Activated CD4-positive, alpha-beta T cell treated with anti-CD3 and anti-CD28 coated beads, Interleukin-2, amount 10 ng/mL, durations not matched to agents 7 days and 5 days (primary cell): ENCODE measurements at places on chromosomes 13 and 19.

GRCh38 chr13:99312493-99312883 is 5.3 kb upstream of the GPR183 start:
- no peak for DNase-seq

GRCh38 chr19:55673465-55673864 is 1.6 kb upstream of the EPN1 start:
- DNase-seq = no peak

GRCh38 chr19:29971648-29972047 is 29.6 kb downstream of the URI1 start:
- no peak for DNase-seq

DNA sequence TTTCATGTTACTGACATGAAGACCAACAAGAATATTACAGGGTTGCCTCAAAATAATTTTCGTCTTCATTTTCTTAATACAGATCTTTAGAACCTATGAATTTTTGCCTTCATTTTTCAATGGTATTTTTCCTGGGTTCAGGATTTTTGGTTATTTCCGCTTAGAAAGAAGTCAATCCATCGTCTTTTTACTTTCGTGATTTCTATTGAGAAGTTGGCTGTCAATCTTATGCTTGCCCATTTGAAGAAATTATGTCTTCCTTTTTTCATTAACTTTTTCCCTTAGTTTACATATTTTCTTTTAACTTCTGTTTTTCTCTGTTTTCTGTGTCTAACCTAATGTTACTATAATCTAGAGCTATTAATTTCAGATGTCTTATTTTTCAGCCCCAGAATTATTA is 868.9 kb upstream of the SLC10A2 start:
- no peak for DNase-seq

DNA sequence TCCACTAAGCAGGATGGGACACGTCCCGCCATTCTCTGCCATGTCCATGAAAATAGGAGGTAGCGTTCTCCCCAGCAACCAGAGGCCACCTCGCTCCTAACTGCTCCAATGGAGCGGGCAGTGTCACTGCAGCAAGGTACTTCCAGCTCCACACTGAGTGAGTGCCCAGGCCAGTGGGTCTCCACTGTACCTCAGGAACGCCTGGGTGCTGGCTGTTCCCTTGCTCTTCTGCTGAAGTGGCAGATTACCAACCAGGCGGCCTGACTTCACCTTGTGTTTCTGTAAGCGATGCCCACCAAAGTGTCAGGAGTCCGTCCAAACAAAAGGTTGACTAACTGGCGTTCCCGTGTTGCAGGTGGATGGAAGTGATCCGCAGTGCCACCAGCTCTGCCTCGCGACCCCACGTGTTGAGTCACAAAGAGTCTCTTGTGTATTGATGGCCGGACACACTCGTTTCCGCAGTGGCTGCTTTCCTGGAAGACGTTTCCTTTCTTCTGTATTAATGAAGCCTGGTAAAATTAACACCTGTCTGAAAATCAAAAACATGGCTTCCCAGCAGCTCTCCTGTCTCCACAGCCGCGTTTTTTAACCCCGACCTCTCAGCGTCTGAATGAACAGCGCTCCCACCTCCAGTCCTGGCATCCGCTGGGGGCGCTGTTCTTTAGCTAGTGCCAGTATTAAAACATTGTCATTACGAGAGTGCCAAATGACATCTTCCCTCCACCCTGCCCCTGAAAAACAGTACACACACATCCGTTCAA is 128.8 kb downstream of the STK24 start:
- no peak for DNase-seq

GRCh38 chr19:38190061-38190460 is 34.0 kb downstream of the DPF1 start:
- no peak for DNase-seq

DNA sequence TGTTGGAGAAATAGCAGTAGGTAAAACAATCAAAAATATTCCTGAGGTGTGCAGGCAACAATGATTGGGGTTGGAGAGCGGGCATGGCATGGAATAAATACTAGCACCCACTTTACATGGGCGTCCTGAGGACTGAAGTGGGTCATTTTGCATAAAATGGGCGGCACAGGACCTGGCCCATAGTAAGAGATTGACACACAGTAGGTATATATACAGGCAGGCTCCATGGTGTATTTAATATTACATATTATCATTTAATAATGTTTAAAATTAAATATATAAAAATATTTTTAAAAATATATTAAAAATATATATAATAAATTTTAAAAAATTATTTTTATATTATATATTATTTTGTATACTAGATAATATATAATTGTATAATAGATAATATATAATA is 48.3 kb downstream of the CRYL1 start:
- no peak for DNase-seq

- DNase-seq = no peak
These were observed 722 bp downstream of the DCAF15 start for GRCh38 chr19:13952931-13953531.

- peak; percentile 27 for DNase-seq
These were observed 19.8 kb upstream of the CEACAM4 start for GRCh38 chr19:41646589-41647204.

DNA sequence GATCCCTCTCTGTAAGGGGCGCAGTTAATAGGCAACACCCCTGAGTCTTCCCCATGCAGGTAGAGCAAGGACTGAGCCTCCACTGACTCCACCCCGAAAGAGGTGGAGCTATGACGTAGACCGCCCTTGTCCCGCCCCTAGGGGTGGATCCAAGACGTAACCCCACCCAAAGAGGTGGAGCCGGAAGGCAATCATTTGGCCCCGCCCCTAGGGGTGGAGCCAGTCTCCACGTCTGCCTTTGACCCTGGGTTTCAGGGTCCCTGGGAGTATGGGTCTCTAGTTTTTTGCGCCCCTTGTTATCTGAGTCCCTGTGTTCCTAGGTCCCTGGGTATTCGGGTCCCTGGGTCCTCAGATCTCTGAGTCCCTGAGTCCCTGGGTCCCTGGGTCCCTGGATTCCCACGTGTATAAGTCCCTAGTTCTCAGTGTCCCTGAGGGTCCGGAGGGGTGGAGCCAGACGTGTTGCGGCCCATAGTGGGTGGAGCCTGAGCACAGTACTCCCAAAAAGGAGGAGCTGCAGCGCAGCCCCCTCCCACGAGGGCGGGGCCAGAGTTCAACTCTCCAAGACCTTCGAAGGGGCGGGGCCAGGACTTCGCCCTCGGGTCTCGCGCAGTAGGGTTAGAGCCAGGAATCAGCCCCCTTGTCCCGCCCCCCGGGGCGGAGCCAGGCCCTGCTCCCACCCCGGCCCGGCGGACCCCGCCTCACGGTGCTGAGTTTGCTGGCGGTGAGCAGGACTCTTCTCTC is 5.3 kb downstream of the DENND1C start:
- peak; percentile 65 for DNase-seq

DNA sequence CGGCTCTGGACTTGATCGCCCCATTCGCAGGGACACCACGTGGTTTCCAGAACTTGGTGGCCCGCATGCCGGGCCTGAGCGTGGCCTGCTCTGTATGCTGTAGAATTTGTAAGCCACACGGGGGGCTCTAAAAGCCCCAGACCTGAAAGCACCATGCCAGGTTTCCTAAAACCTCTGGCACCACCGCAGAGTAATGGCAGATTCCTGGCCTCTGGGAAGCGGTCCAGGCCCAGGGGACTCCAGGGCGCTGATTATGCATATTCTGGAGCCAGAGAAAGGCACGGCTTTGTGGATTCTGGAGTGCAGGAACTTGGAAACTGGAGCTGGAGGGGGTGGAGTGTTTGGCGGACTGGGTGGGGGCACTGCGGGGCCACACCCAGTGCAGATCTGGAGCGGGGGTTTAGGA is 3.7 kb downstream of the FTL start:
- no peak for DNase-seq

GRCh38 chr13:23671377-23671776 is 101.2 kb downstream of the TNFRSF19 start:
- DNase-seq = no peak

GRCh38 chr19:39816287-39817048 is 17.5 kb downstream of the DYRK1B start:
- DNase-seq = no peak

DNA sequence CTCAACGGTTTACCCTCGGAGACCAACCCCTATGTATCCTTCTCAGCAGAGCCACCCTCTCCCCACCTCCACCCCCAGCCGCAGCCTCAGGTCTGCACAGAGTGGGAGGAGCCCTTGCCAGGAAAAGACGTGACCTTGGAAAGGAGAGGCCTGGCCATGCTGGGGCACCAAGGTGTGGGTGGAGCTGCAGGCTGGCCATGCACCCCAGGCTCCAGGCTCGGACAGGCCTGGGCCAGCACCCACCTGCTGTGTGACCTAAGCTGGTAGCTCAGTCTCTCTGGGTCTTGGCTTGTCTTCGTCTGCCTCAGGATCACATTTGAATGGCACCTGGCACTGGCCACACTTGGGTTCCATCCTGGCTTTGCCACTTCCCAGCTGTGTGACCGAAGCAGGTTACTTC is 29.5 kb downstream of the CCDC8 start:
- no peak for DNase-seq

GRCh38 chr19:57829316-57829715 is 783 bp upstream of the ZNF587B start:
- DNase-seq = no peak

DNA sequence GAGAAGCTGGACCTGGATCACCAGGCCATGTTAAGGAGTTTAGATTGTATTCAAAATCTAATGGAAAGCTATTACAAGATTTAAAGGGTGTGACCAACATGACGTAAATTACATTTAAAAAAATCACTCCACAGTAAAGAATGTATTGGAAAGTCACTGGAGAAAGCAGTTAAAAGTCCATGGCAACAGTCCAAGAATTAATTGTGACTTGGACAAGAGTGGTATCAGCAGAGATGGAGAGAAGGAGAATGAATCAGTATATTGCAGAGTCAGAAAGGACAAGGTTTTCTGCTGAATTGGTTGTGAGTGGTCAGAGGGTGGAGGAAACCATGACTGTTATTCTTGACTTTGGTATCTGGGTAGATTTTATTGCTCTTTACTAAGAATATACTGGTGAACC is 535.1 kb upstream of the SLITRK1 start:
- no peak for DNase-seq

GRCh38 chr13:83733293-83733692 is 149.0 kb downstream of the SLITRK1 start:
- DNase-seq = no peak

- peak; percentile 16 for DNase-seq
These were observed 36.8 kb upstream of the C1QTNF9 start for GRCh38 chr13:24272452-24273161.

DNA sequence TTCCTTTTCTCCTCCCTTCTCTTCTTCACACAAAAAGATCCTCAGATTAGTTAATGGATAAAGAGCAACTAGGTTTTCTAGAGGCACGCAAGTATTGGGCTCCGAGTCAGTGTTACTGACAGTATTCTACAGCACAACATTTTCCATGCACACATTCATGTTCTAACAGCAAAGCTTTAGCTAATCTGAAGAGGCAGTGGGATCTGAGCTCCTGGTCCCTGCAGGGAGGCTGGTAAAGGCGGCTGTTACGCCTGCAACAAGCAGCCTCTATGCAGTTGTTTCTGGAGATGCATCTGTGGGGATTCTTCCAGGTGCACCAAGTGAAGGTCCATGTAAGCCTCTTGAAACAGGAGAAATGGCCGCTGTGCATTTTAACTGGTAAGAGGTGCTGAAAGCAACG is 143.8 kb downstream of the EFNB2 start:
- no peak for DNase-seq

DNA sequence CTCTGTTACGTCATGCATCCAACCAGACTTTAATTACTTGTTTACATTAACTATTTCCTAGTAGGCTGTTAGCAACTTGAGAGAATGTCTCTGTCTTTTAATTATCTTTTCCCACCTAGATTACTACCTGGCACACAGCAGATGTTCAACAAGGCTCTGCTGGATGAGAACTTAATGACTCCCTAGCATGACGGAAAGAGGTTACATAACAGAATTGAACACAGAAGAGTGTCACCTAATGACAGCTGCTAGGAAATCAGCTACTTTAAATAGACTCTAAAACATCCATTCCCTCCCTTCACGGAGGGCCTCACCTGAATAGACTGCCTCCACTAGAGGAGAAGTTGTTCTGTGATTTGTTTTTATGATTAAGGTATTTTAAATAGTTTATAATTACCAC is 110.8 kb downstream of the TEX29 start:
- no peak for DNase-seq

DNA sequence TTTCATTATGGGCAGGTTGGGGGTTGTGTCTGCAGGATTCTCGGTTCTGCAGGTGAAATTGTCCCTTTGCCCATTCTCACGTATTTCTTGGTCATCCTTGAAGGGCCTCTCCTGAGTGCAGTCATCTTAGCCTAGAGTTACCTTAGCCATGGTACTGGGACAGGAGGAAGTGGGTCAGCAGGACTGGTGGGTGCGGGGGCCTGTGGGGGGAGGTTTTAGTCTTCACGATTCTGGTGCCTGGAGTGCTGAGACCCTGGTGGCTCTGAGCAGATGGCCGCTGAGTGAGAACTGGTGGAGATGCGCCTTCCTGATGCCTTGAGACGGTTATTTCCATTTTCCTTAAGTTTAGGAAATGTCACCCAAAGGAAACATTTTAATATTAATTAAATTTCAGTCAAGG is 11.8 kb downstream of the COL4A2 start:
- no peak for DNase-seq
